Activated naive CD8-positive, alpha-beta T cell treated with anti-CD3 and anti-CD28 coated beads for 36 hours (primary cell): ENCODE measurements at places on chromosomes 7 and 10. TPM values are rescaled to one million over a fixed set of nuclear protein-coding genes. Genes with fewer than 3 reads are reported as not detected.

ADAM8 gene
- total RNA-seq = 41.1 TPM

CCDC7 gene
- total RNA-seq = 5.8 TPM

LEP gene
- not detected for total RNA-seq

HOXA7 gene
- not detected for total RNA-seq

KIAA1549 gene
- total RNA-seq = 1.7 TPM

CCM2 gene
- 51.6 TPM for total RNA-seq

ANKRD30A gene
- not detected for total RNA-seq

BTBD16 gene
- total RNA-seq = not detected

PDGFA gene
- 4.1 TPM for total RNA-seq

HGF gene
- not detected for total RNA-seq

NSUN5 gene
- total RNA-seq = 67.5 TPM

OLAH gene
- total RNA-seq = 1.2 TPM

MBLAC1 gene
- total RNA-seq = 3.2 TPM

ELMO1 gene
- 68.0 TPM for total RNA-seq

NRCAM gene
- 3.9 TPM for total RNA-seq

CDC14C gene
- not detected for total RNA-seq

RBM28 gene
- 80.2 TPM for total RNA-seq

COL1A2 gene
- 0.30 TPM for total RNA-seq

CEP55 gene
- total RNA-seq = 52.0 TPM

STX1A gene
- total RNA-seq = 4.9 TPM

NPSR1 gene
- total RNA-seq = not detected

WDFY4 gene
- total RNA-seq = 1.2 TPM

LRIT1 gene
- not detected for total RNA-seq

AGBL3 gene
- 3.6 TPM for total RNA-seq

SPDYE11 gene
- not detected for total RNA-seq

NRG3 gene
- not detected for total RNA-seq

NXPH1 gene
- total RNA-seq = not detected

GPC2 gene
- 3.9 TPM for total RNA-seq

WDR86 gene
- not detected for total RNA-seq

GPER1 gene
- 0.14 TPM for total RNA-seq

RHBDD2 gene
- total RNA-seq = 29.6 TPM

PPP1R9A gene
- 0.08 TPM for total RNA-seq

ZNF467 gene
- total RNA-seq = 0.22 TPM

TLX1 gene
- total RNA-seq = not detected

MINDY4 gene
- total RNA-seq = 1.6 TPM

TRIM50 gene
- not detected for total RNA-seq

ANKRD1 gene
- total RNA-seq = not detected

NYAP1 gene
- total RNA-seq = 0.29 TPM

LOXL4 gene
- total RNA-seq = not detected

BRI3 gene
- total RNA-seq = 51.3 TPM
